ENCODE measurements at places on chromosomes 12 and 14.

GRCh38 chr12:53927220-53928029 is 11.2 kb upstream of the HOXC13 start:
- no peak for DNase-seq

DNA sequence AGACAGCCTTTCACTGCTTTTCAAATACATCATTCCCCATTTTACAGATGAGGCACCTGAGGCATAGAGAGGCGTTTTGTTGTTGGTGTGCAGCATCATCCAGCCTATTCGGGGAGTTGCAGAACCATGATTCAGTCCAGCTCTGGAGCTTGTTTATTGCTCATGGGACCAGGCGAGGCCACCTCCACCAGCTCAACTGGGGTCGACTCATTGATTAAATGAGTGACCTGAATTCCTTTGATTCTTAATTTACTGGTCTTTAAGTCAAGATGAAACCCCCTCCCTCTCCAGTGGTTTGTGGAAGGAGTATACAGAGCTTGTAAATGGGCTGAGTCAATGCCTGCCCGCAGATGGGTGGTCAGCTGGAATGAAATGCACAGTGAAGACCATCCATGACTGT is 161.9 kb downstream of the CHST11 start:
- DNase-seq = no peak

GRCh38 chr12:49800421-49801140 is 27.6 kb downstream of the NCKAP5L start:
- no peak for DNase-seq

DNA sequence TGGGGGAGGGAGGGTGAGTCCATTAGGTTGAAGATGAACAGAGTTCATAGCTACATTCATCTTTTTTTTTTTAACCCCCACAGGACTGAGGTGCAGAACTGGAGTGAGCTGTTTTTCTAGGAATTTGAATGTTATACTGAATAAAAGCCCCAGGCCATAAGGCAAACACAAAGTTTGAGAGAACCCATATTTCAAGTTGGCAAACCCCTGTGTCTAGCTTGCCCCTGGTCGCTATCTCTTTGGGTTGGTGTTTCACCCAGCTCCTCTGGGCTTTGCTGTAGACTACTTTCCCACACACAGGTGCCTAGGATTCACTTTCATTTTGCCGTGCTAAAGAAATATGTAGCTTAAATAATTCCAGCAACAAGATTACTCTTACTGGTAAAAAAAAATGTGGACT is 5.2 kb upstream of the LMO3 start:
- no peak for DNase-seq

DNA sequence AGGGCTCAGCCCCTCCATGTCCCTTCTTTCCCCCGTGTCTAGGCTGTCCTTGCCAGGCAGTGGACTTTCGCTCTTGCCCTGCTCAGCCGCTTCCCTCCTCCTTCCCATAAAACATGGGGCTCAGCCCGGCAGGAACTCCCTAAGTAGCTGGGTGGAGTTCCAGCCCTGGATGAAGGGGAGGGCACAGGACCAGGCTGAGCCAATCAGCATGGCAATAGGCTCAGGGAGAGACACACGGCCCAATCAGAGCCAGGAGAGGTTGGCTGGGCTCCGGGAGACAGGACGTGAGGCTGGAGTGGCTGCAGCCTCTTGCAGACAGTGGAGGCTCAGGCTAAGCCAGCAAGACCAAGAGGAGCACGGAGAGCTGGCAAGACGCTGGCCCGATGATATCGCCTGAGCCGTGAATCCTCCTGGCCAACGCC is 54.3 kb downstream of the GALNT9 start:
- DNase-seq = no peak

- no peak for DNase-seq
These were observed 21.7 kb downstream of the BORCS5 start for GRCh38 chr12:12378616-12379015.

DNA sequence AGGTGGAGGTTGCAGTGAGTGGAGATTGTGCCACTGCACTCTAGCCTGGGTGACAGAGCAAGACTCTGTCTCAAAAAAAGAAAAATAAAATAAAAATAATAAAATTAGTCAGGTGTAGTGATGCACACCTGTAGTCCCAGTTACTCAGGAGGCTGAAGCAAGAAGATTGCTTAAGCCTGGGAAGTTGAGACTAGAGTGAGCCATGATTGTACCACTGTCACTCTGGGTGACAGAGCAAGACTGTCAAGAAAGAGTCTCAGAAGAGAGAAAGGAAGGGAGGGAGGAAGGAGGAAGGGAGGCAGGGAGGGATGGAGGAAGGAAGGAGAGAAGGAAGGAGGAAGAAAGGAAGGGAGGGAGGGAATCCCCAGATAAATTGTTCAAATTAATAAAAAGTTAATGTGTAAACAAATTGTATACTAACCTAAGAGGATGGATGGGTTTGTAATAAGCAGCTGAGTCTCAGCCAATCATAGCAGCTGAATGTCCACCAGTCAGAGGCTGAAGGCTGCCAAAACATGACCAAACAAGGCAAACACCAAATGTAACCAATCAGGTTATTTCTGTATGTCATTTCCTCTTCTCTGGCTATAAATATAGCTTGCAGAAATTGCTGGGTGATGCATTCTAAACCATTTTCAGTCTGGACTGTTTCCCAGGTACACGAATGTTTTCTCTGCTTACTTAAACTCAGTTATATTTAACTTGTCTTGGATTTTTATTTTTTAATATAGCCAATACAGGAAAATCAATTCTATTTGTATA is 6.1 kb upstream of the CDCA4 start:
- no peak for DNase-seq

DNA sequence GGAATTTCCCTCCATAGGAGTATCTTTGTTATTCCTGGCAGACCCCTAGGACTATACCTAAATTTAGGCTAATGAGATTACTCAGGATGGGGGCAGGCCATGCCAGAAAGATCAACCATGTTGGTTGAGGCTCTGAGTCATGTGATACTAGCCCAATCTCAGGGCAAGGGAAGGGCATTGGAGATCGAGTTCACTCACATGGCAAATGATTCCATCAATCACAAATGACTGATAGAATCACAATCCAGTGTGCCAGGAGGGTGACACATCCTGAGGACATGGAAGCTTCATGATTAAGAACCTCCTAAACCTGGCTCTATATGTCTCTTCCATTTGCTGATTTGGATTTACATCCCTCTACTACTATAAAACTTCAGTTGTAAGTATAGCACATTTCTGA is 182.3 kb downstream of the NTF3 start:
- no peak for DNase-seq

DNA sequence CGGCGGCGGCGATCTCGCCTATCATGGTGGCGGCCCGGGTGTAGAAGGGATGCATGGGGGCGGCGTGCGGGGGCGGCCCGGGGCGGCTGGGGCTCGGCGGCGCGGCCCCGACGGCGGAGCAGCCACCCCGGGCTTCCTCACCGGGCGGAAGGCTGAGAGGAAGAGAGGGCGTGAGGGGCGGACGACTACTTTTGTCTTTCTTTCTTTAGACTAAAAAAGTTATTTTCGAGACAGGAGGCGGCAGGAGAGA is 240 bp downstream of the BTG1 start:
- no peak for DNase-seq
